ENCODE measurements at places on chromosomes 1 and 21. TPM values are rescaled to one million over a fixed set of nuclear protein-coding genes. Genes with fewer than 3 reads are reported as not detected.

GRCh38 chr1:230517786-230518185 is 91.7 kb upstream of the PGBD5 start:
- no peak for DNase-seq

DNA sequence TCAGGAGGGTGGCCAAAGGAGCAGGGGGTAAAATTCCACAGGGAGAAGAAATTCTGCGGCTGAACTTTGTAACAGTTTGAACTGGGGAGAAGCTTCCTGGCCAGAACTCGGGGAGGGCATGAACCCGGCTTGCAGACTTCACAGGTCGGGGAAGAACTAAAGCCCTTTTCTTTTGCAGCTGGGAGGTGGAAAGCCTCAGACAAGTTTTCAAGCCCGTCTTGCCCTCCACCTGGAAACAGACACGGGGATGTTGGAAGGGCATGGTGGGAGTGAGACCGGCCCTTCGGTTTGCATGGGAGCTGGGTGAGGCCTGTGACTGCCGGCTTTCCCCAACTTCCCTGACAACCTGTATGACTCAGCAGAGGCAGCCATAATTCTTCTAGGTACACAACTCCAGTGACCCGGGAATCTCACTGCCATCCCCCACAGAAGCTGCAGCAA is 11.3 kb downstream of the THEM4 start:
- DNase-seq, result no peak

DNA sequence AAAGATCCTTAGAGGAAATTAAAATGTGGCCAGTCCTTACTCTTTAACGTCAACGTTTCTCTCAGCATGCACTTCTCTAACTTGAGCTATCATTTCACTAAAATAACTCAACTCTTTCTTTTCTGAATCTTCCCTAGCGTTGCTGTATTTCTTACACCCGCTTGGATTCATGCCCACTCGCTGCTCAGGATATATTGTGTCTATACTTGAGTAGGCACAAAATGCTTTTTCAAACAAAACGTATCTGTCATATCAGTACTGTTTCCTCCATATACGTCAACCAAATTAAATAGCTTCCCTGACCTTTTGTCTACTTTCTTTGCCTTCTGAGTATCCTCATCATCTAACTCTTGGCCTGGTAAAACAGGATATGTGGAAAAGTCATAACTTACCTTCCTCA is 549.7 kb downstream of the SMYD3 start:
- DNase-seq, result no peak

SLC1A7 gene
- total RNA-seq, result 21.1 TPM

DNA sequence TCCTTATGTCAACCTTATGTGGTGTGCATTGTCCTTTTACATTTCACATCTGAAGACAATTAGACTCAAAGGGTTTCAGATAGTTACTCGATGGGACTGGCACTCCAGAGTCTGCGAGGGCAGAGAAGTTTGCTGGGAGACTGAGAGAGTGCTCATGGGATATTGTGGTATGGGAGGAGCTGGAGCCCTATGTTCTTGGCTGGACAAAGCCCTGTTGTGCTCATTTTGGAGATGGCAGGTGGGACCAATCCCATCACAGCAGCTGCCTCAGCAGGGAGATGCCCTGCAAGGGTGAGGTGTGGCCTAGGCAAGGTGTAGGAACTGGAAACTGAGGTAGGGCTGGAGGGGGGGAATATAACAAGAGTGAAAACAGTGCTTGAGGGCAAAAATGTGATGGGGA is 43.5 kb upstream of the CRNN start:
- no peak for DNase-seq

KAZN gene
- total RNA-seq, result 10.2 TPM

- DNase-seq, result no peak
These were observed 27.7 kb downstream of the TMCO4 start for GRCh38 chr1:19772053-19772452.

GRCh38 chr1:47703981-47704596 is 266.2 kb downstream of the FOXD2 start:
- no peak for DNase-seq

DNA sequence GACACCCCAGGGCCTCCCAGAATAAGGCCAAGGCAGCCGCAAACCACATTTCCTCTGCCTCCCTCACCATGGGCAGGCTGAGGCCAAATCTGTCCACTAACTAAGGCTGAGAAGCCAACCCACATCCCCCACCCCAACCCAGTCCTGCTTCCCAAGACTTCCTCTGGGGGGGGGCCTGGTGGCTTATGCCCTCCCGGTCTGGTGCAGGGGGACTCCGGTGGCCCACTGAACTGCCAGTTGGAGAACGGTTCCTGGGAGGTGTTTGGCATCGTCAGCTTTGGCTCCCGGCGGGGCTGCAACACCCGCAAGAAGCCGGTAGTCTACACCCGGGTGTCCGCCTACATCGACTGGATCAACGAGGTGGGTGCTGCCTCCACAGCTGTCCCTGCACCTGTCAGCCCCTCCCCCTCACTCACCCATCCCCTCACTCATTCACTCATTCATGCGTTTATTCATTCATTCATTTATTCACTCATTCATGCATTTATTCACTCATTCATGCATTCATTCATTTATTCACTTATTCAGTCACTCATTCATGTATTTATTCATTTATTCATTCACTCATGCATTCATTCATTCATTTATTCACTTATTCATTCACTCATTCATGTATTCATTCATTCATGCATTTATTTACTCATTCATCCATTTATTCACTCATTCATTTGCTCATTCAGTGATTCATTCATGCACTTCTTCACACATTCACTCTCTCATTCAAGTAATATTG is 7.3 kb downstream of the CTRC start:
- no peak for DNase-seq

DNA sequence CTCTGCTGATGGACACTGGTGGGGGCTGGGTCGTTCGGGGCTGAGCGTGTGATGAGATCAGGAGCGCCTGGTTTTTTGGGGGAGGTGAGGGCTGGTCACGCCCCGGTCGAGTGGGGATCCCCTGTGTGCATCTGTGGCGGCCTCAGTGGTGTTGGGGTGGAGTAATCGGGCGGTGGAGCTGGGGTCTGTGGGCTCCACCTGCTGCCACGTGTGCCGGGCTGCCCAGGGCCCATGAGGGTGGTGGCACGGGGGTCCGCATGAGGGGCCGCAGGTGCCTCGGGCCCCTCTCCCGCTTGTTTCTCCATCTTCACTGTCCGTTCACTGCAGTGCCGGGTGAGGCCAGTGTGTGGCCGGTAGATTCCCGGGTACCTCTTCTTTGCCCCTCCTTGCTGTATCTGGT is 17.2 kb downstream of the PRKCZ start:
- DNase-seq, result no peak

DNA sequence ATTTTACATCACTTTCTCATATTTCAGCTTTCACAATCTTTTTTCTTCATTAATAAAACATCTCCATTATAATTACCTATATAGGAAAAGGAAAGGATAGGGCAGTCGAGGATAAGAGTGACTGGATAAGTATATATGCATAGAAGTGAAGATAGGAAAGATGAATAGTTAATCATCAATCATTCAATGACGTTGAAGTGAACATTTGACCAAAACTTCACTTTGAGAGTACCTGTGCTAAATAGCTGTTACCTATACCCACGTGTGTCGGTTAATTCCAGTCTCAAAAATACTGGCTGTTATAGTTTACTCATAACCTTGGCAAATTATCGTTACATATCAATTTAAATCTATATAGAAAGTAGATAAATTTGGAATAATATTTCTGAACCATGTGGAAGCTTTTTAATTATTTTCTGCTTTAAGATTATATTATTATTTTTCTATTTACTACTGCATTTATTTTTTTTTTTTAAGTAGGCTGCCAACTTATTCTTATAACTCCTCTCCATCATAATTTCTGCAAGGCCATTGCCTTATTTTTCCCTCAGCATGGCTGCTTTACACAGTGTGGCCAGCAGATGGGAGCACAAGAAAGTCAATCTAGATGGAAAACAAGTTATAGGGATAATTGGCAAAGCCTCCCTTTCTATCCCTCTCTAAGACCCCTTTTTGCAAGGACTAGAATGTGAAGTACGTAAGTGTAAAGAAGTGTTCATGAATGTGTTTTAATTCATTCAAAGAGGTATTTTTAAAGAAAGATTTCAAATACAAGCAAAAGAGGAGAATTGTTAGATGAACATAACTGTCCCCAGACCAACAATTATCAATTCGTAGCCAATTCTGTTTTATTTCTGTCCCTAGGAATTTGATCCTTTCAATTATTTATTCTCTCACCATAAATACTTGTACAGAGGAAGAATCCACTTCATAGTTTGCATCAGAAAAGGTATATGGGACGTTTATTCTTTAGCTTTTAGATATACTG is 290.4 kb downstream of the KCNT2 start:
- DNase-seq, result no peak

DNA sequence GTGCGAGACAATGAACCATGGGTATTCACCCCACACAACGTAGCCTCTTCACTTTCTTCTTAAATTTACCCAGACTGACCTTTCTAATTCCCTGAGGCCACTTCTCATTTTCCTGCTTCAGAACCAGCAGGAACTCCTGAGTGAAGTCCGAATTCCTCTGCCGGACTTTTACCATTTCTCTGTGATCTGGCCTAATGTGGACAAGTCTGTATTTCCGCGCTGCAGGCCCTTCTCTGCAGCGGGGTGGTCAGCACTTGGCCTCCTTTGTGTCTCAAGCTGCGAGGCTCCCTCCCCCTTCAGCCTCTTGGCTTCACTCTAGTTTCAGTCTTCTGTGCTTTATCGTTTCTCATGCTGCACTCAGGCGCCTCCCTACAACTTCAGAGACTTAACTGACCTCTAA is 9.4 kb upstream of the CTBS start:
- no peak for DNase-seq

PRPF38A gene
- total RNA-seq, result 31.4 TPM

C1orf185 gene
- not detected for total RNA-seq

- DNase-seq, result no peak
These were observed 9.1 kb upstream of the PCNX2 start for GRCh38 chr1:233304489-233305102.

DNA sequence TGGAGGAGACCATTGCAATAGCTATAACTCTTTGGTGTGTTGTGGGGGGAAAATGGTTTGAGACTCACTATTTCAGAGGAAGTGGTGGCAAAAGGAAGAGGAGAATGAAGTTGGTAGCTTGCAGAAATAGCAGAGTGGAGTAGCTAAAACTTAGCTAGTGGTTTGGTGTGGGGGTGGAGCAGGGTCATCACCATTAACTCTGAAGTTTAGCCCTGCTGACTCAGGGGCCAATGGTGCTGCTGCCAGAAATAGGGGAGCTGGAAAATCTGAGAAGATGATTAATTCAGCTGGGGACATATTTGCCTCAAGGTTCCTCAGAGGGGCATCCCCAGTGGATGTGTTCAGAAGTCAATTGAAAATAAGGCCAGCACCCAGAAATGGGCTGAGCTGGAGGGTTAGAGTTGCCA is 65.4 kb downstream of the RUNX1 start:
- DNase-seq, result no peak

CPT2 gene
- total RNA-seq, result 35.0 TPM

GBP5 gene
- total RNA-seq, result 4.2 TPM

Measured in mucosa of gallbladder (tissue), 1 donor.